CD4-positive, alpha-beta T cell treated with Interleukin-17A for 1 hour (primary cell): ENCODE measurements at places on chromosomes 3 and 15.

- DNase-seq = no peak
Measured at GRCh38 chr15:49085696-49086459, 39.6 kb upstream of the SECISBP2L start.

- no peak for DNase-seq
Measured at GRCh38 chr15:57635300-57635909, 43.7 kb downstream of the MYZAP start.

DNA sequence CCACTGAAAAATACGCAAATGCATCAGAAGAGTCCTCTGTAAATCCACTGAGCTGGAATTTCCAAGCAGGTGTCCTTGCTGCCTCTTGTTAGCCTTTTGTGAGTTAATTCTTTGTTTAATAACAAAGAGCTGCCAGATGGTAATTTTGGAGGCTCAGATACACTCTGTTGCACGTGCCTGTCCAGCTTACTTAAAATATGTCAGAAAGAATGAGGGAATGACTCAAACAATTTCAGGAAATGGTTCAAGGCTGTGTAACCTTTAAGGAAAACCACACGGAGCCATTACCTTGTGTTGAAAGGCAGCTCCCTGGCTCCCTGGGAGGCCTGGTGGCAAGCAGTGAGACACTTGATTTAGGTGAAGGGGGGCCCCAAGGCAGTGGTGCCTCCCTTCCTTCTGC, 302.2 kb upstream of the CTDSPL start:
- DNase-seq = no peak

DNA sequence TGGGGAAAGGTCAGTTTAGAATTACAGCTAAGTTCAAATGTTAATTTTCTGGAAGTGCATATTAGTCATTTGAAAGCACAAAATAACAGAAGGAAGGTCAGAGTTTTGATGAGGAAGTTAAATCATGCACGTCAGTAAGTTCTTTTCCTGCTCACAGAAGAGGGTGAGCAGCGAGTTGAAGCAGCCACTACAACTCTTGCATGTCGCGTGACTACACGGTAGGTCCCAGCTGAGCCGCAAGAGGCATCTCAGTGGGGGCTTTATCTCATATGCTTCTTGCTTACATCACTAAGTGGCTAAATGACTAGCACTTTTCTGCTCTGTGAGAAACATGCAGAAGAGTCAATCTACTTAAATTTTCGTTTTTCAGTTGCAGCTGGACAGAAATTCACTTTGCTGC, 21.3 kb upstream of the SEC62 start:
- no peak for DNase-seq

DNA sequence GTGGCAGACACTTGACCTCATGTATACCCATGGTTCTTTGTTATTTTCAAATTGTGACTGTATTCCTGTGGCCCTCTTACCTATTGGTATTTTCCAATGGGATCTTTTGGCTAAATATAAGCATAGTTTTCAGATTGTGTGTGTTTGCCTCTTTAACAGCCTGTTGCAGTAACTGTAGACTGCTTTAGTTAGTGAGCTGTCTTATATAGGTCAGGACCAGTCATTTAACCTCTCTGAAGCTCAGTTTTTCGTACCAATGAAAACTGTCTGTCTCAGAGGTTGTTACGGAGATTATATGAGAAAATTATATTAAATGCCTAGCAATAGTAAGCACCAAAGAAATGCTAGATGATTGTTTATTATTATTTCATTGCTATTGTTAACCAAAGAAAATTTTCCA, 29.3 kb upstream of the CAPN3 start:
- no peak for DNase-seq

DNA sequence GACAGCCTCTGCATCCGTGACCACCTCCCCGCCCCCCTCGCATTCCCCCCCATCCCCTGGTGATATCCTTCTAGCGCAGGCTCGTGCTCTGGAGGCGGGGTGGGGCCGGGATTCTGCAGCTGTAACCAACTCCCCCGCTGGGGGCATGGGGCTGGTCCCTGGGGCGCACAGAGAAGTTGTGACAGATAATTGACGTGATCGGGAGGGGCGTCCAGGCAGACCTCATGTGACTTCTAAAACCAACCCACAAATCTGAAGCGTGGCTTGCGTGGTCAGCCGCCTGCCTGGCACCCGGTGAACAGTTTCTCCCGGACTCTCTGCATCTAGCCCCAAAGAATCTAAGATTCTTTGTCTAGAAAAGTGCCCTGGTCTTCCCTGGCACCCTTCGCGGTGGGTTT, 100.6 kb upstream of the IGF1R start:
- DNase-seq = no peak

DNA sequence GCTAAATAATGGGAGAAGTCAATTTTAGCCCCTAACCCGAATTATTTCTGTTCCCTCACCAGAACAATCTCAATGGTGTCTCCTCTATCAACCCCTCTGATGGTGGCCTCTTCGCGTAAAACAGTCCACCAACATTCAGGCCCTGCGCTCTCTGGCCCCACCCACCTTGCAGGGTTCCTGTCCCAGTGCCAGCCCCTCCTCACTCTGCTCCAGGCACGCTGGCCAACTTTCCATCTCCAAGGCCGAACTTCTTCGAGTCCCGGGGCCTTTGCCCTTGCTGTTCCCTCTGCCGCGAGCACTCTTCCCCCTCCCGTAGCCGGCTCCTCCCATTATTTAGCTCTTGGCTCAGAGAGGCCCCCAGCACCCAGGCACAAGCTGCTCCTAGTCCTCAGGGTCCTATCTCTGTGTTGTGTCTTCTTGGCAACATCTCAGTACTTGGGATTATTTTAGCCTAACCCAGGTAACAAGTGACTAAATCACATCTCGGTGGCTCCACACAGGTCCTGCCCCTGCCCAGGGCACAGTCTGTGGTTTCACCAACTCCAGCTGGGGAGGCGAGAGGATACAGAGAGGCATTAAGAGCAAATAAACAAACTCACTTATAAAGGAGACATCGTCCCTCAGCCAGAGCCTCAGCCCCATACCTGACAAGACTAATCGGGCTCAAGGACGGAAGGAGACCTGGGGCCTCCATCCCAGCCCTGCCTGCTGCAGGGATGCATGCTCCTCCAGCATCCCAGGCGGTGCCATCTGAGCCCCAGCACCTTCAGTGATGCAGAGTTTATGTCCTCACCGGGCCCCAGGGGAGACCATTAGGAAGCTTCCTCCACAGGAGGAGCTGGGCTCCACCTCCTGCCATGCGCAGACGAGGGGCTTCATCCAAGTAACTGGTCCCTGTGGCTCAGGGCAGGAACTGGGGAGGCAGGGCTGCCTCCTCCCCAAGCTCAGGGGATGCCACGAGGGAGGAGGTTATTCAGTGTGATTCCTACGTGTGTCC, 19.7 kb upstream of the IQSEC1 start:
- DNase-seq = no peak

GRCh38 chr3:177197727-177198460, 612 bp upstream of the TBL1XR1 start:
- no peak for DNase-seq

DNA sequence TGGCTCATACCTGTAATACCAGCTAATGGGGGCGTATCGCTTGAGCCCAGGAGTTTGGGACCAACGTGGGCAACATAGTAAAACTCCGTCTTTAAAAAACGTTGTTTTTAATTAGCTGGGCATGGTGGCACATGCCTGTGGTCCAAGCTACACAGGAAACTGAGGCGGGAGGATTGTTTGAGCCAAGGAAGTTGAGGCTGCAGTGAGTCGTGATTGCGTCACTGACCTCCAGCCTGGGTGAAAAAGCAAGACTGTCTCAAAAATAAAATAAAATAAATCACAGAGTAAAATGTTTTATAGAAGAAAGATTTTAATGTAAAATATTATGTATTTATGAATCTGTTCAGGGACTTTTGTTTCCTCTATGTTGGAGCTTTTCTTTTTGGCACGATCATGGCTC, 15.3 kb upstream of the STRIT1 start:
- DNase-seq = no peak

GRCh38 chr15:27427276-27427675, 456.3 kb downstream of the GABRG3 start:
- no peak for DNase-seq
